Lung (tissue), 17 donors: ENCODE measurements at places on chromosomes 4 and X. TPM values are rescaled to one million over a fixed set of nuclear protein-coding genes. Genes with fewer than 3 reads are reported as not detected.

The GAGE12J gene
- not detected for total RNA-seq

- H3K4me3 ChIP-seq = no peak overlapping the region
- DNase-seq = no peak
- H3K4me1 ChIP-seq = peaks cover 3% of the 10 kb centered on the region
- H3K27ac ChIP-seq = no peak overlapping the region
- no peaks in the 10 kb centered on the region for H3K36me3 ChIP-seq
- no peaks in the 10 kb centered on the region for H3K27me3 ChIP-seq
These were observed 121.0 kb downstream of the PPA2 start for GRCh38 chr4:105352826-105353225.

The CSAG3 gene
- not detected for total RNA-seq

- H3K36me3 ChIP-seq = no peaks in the 10 kb centered on the region
- H3K27ac ChIP-seq = no peak overlapping the region
These were observed 9.3 kb upstream of the PRMT9 start for GRCh38 chr4:147693218-147693617.

DNA sequence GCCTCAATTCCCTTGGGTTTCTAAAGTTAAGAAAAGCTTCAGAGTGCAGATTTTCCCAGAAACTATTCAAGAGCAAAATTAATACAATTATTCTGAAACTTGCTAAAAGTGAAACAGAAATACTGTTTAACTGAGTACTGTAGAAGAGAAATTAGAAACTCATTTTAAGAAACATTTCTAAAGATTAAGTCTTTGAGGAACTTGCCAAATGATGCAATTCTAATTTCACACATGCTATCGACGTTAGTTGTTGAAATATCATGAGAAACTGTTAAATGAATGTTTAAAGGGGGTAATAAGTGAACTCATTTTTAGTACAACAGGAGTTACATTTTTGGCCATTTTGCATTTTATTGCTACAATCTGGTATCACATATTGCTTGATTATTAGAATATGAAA is 125.3 kb upstream of the MAOA start:
- peaks cover 3% of the 10 kb centered on the region for H3K27me3 ChIP-seq
- H3K4me3 ChIP-seq = no peak overlapping the region
